ENCODE measurements at places on chromosomes 13 and 19. TPM values are rescaled to one million over a fixed set of nuclear protein-coding genes. Genes with fewer than 3 reads are reported as not detected.

NTF4 gene
- not detected for total RNA-seq

CYP4F8 gene
- total RNA-seq = 1.5 TPM

TEX101 gene
- total RNA-seq = not detected

NKPD1 gene
- total RNA-seq = not detected

KCNN4 gene
- total RNA-seq = 9.2 TPM

ZNF44 gene
- 25.3 TPM for total RNA-seq

MAST1 gene
- total RNA-seq = not detected

ZNF492 gene
- 0.95 TPM for total RNA-seq

ZNF560 gene
- not detected for total RNA-seq

DPRX gene
- not detected for total RNA-seq

DIAPH3 gene
- total RNA-seq = not detected

ZSCAN5A gene
- 1.3 TPM for total RNA-seq

ZNF177 gene
- 5.8 TPM for total RNA-seq

KLC3 gene
- not detected for total RNA-seq

PRODH2 gene
- not detected for total RNA-seq

GRK1 gene
- total RNA-seq = 0.12 TPM

ZNF426 gene
- total RNA-seq = 47.0 TPM

PRSS57 gene
- not detected for total RNA-seq

HSPB6 gene
- total RNA-seq = 217 TPM

All from uterus (tissue), 4 donors.